ENCODE measurements at places on chromosomes 5 and 9.

DNA sequence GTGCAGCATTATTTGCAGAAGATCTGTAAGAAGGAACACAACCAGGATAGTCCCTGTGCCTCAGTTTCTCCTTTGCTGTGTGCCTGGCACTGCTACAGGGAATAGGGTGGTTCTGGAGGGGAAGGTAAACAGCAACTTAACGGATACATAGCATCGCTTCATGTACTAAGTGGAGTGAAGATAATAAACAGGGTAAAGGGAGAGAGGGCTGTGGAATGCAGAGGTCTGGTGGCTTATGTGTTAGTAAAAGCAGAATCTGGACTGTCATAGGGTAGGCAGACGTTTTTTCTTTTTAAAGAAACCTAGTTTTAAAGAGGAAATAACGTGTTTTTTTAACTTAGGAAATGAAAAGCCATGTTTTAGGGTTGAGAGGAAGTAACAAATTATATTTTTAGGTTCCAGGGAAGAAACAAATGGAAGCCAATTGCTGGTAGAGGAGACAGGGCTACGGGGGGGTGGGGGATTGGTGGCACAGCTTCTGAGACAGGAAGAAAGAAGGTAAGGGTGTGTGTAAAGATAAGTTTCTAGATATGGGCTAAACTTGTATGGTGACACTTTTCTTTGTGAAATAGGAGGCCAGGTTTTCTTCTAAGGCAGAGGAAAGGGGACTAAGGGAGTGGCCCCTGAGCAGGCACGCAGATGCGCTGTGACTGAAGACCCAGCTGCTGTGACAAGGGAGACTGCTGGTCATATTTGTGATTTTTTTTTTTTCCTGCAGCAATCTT, 1.3 kb downstream of the GNG10 start:
- DNase-seq = peak; percentile 9

- DNase-seq = no peak
Measured at GRCh38 chr9:99867536-99867935, 38.9 kb upstream of the STX17 start.

- no peak for DNase-seq
Measured at GRCh38 chr5:9347541-9348295, 198.2 kb downstream of the SEMA5A start.

- no peak for DNase-seq
Measured at GRCh38 chr5:35103637-35104299, 56.0 kb upstream of the AGXT2 start.

- no peak for DNase-seq
Measured at GRCh38 chr9:72290311-72290710, 74.7 kb downstream of the ZFAND5 start.

GRCh38 chr5:109454731-109455505, 45.1 kb upstream of the PJA2 start:
- peak; percentile 35 for DNase-seq

- DNase-seq = no peak
Measured at GRCh38 chr5:78509884-78510769, 138.4 kb downstream of the LHFPL2 start.

GRCh38 chr9:99569840-99570239, 251.8 kb upstream of the NR4A3 start:
- DNase-seq = no peak

- no peak for DNase-seq
Measured at GRCh38 chr5:160646033-160646432, 206.0 kb downstream of the ATP10B start.

DNA sequence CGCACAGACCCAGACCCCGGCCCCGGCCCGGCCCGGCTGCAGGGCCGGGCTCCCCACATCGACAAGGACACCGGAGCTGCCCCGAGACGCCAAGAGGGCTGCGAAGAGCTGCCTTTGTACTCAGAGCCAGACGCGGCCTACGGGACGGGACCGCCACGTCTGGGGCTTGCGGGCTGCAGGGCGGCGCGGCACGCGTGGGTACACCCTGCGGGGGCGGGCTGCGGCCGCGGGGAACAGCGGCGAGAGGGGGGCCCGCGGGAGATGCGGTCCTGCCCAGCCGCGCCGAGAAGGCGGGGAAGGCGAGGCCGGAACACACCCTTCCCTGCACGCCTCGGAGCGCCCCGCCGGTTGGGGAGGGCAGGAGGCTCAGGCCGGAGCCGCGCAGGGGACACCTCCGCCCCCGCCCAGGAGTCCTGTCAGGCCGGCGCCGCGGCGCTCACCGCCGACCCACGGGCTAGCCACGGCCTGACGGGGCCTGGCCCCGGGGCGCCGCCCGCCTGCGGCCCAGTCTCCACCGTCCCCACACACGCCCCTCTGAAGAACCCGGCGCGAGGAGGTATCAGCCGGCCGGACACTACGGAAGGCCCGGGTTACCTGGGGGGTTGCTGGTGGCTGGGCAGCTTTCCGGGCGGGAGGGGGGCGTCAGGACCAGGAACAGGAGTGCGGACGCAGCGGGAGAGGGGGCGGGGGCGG, 478 bp downstream of the RAB14 start:
- no peak for DNase-seq

- no peak for DNase-seq
Measured at GRCh38 chr9:117526674-117527073, 111.8 kb upstream of the ASTN2 start.

GRCh38 chr5:82156874-82157273, 121.3 kb downstream of the RPS23 start:
- DNase-seq = no peak

GRCh38 chr9:38057416-38058195, 11.4 kb downstream of the SHB start:
- no peak for DNase-seq

DNA sequence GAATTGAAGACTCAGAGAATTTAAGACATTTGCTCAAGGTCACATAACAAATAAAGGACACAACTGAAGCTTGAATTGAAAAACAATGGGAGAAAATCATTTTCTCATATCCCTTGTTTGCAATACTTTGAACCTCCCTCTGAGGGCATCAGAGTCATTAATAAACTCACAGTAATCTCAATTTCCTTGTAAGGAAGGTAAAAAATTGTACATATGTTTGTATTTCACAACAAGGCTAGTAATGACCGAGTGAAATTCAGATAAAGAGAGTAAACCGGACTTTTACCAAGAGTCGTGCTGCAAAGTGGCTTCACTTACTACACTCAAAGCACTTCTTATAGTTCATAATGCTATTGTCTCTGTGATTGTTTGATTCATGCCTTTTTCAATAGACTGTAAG, 665.0 kb downstream of the NR2F1-AS1 start:
- peak; percentile 44 for DNase-seq

- DNase-seq = no peak
Measured at GRCh38 chr5:35337340-35338156, 107.3 kb upstream of the PRLR start.

DNA sequence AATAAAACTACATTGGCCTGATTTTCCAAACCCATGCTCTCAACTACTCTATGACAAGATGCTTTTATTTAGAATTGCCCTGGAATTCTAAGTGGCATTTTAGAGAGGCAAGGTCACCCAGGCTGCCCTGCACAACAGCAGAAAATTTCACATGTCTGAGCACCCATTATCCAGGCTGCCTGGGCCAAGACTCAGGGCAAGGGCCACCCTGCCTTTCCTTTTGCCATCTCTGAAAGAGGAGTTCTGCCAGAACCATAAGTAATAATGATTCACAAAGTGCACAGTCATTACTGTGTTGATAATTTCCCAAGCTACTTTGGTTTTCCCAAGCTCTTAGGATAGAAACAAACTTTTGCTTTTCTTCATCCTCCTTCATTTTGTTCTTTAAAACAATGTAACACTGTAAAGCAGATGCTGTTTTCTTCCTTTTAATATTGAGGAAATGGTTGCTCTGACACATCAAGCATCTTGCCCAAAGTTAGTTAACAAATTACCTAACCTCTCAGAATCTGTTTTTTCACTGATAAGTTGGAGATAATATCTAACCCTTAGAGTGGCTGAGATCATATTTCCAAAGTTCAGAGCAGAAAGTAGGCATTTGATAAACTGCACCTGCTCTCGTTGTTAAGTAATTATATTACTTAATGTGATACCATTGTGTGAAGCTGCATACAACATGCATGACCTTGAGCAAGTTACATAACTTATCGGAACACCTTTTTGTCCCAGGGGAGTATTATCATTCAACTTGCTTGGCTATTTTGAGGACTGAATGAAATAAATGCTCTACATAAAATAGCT, 325.6 kb downstream of the PRELID2 start:
- peak; percentile 63 for DNase-seq

DNA sequence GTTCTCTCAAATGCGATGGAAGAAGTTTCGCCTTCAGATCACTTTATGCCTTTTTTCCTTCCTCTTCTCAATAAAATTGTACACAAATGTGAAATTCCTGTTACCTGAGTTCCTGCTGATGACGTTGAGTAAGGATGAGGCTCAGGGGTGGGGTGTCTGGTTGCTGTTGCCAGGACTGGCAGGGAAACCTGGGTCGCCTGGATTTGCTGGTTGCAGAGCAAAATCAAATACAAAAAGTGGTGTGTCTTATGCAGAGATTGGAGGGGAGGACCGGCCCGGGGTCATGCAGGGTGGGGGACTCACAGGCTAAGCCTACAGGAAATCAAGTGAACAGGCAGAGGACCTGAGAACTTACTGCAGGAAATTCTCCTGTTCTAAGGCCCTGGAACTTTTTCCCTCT, 39.2 kb downstream of the ANXA2R start:
- DNase-seq = no peak

GRCh38 chr9:136373300-136374182, at the start of gene CARD9:
Gene CARD9, minus strand, starts transcription at chr9:136373669. Its CDS starts 1,591 bp downstream, at chr9:136372078.
- no peak for DNase-seq

DNA sequence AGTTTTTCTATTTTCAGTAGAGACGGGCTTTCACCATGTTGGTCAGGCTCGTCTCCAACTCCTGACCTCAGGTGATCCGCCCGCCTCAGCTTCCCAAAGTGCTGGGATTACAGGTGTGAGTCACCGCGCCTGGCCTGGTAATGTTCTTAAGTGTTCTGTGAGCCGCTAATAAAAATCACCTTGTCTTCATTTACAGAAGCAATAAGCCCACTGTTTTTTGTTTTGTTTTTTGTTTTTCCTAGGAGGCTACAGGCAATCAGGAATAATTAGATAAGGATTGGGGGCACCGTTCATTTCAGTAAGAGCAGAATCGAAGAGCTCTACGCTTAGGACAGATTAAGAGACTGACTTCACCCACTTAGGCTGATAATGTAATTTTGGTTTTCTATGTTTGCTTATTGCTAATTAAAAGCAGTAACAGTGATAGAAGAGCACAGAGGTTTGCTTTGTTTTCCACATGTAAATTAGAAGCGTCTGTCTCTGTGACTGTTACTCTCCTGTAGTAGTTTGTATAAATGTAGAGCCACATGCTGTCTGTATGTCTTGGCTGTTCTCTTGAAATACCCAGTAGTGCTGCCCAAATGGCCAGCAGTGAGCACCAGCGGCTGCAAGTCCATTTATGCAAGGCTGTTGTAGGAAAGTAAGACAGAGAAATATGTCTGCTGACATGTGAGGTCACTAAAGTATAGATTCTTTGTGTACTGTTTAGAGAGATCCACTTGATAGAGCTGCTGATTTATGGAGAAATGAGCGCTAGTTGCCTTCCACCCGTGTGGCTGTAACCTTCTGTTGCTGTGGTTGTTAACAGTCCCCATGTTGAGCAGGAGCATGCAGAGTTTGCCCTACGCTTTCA, 30.5 kb downstream of the TRIO start:
- no peak for DNase-seq

DNA sequence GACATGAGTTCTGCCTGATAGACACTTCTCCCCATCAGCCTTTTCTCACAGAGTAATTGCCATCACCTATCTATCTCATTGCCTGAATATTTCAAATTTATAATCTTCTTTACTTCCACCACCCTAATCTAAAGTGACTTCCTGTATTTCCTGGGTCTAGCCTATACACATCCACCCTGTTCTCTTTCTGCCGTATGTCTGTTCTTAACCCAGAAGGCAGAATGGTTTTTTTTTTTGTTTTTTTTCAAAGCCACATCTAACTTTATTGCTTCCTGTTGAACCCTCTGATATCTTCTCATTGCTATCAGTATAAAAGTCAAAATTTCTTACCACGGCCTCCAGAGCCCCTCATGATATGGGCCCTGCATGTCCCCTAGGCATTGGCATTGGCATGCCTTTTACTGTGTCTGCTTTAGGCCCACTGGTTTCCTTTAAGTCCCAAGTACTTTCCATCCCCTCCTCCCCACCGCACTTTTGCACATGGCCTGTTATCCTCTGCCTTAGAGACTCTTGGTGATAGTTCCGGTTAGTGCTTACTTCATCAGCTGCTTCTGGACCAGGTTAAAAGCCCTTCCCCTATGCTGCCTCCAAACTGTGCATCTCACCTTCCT, 159.9 kb downstream of the MAN2A1 start:
- DNase-seq = no peak

- DNase-seq = no peak
Measured at GRCh38 chr9:123111427-123112014, 78.1 kb downstream of the GPR21 start.

GRCh38 chr9:95193067-95193466, 124.4 kb downstream of the FANCC start:
- DNase-seq = no peak

DNA sequence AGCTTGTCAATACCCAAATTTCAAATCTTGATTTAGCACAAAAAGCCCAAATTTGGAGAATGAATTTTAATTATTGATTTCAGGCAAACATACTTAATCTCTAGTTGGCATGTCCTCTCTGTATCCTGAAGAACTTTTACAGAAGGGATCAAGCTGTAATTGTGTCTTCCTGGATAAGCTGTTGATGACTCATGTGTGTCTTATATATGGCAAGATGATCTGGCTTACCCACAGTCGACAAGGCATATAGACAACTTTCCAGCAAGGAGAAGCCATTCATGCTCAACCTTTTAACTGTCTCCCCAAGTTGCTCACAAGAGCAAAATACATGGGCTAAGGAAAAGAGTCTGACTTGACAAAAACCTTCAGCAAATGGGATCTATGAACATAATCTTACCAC, 112.5 kb upstream of the SLCO6A1 start:
- DNase-seq = no peak

- peak; percentile 73 for DNase-seq
Measured at GRCh38 chr5:159337016-159337955, 7.0 kb upstream of the IL12B start.

DNA sequence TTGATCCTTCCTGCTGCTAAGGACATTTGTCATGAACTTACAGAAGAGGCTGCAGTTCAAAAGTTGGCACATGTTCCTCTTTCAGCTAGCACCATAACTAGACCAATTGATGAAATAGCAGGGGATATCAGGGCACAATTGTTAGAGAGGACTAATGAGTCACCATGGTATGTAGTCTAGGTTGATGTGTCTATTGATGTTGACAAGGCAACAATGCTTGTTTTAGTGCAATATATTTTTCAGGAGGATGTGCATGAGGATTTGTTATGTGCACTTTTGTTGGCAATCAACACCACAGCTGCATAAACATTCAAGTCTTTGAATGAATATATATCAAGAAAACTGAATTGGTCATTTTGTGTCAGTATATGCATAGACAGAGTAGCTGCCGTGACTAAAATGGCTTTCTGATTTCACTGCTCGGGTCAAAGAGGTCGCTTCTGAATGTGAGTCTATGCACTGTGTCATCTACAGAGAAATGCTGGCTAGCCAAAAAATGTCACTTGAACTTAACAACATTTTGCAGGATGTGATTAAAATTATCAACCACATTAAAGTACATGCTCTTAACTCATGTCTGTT, 68.0 kb downstream of the FGF10 start:
- no peak for DNase-seq

All from IMR-90 (cell line).